Activated naive CD8-positive, alpha-beta T cell treated with anti-CD3 and anti-CD28 coated beads, Interleukin-2, amount 10 ng/mL, durations not matched to agents 7 days and 5 days (primary cell): ENCODE measurements at places on chromosomes 6 and 20. TPM values are rescaled to one million over a fixed set of nuclear protein-coding genes. Genes with fewer than 3 reads are reported as not detected.

Gene ARG1
- not detected for total RNA-seq

Gene EMILIN3
- not detected for total RNA-seq

Gene ESF1
- 12.4 TPM for total RNA-seq

DNA sequence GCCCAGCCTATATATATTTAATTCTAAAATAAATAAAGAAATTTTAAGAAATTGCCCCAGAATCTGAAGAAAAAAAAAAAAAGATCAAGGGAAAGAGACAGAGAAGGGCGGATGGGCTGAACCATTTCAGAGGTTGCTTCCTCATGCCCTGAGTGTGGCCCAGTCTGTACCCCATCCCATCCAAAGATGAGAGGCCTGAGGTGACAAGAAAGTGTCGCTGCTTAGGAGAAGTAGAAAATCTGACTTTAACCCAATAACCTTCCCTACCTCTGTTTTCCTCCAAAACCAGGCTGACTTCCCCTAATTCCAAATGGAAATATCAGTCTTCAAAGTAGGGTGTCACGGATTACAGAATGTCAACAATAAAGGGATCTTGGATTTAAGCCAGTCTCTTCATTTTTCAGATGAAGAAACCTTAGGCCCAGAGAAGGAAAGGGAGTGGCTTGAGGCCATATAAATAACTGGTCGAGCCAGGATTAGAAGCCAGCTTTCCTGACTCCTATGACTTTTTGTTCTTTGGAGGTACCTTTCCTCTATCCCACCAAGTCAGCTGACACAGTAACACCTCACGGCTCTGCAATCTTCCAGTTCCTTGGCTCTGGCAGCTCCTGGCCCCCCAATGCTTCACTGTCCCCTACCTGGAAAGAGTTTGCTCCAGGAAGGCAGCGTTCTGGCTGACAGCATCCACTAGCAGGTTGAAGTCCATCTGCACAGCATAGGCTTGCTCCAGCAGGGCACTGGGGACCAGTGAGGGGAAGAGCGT is 10.1 kb downstream of the GSS start:
- no peak for DNase-seq

- no peak for DNase-seq
These were observed 59.4 kb upstream of the CITED2 start for GRCh38 chr6:139433631-139434419.

GRCh38 chr6:45806172-45806571 is 209.5 kb downstream of the CLIC5 start:
- DNase-seq: no peak

DNA sequence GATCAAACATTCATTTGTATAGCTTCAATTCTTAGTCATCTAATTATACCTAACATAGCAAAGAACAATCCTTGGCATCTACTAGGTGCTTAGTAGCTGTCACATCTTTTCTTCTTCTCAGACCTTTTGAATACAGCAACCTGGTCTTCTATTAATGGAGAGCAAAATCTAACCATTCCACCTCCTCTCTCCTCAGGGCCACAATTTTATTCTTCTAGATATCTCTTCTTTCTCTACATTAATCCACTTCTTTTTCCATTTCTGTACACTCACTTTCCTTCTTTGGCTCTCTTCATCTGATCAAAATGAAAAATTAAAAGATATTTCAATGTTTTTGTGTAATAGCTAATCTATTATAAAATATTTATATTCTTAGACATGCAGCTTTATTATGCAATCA is 9.0 kb upstream of the HLA-DOA start:
- no peak for DNase-seq

DNA sequence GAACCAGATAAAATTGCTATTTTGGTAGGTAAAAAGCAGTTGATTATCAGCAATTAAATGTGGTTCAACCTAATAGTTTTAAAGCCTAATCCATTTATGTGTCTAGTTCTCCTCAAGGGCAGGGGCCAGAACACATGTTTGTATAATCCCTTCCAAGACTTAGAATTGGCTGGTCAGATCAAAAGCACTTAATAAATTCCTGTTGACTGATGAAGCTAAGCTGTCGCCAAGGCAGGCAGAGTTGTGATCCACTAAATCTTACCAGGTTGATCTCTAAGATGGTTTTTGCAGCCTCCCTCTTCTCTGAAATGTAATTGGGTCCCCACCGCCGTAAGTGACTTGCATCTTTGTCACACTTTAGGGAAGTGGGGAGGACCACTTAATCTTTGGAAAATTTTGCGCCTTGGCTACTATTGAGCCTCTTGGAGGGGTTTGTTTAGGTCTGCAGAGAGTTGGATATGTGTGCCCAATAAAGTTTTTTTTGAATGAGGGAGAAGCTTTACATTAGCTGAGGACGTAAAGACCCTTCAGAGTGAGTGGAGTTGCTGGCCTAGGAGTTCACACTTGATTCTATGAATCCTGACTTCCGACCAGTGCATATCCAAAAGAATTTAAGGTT is 65.9 kb downstream of the PHF20 start:
- no peak for DNase-seq

- no peak for DNase-seq
These were observed 63.7 kb downstream of the C6orf118 start for GRCh38 chr6:165245701-165246100.
